DMS 273 treated with DMSO at 0.1 percent for 48 hours (cell line): ENCODE measurements at places on chromosomes 12 and 14.

DNA sequence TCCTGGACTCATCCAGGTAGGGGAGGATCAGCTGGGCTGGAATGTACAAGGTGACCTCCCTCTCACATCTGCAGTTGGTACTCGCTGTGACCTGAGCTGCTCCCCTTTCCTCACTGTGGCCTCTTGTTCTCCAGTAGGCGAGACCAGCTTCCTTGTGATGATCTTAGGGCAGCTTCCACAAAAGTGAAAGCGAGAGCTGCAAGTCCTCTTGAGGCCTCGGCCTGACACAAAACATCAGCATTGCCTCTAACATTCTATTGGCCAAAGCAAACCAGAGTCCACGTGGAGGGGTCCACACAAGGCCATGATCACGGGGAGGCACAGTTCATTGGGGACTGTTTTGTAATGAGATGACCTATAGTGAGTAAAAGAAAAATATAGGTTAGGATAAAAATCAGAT is 127.5 kb downstream of the SMOC1 start:
- DNase-seq: no peak

DNA sequence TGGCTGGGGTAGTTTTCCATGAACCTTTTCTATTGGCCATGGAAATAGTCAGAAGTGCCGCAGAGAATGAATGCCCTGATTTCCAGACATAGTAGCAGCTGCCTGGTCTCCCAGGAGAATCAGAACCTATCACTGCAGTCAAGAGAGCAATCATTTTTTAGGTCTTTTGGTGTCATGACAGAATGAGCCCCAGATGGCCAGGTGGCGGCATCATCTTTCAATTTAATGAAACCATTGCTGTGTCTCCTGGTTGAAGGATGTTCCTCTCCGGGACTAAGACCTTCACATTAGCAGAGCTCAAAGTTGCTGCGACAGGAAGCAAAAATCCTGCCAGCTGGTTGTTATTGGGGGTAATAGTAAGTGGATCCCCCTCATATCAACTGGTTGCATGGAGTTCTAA is 18.8 kb downstream of the TNFAIP2 start:
- DNase-seq: no peak

DNA sequence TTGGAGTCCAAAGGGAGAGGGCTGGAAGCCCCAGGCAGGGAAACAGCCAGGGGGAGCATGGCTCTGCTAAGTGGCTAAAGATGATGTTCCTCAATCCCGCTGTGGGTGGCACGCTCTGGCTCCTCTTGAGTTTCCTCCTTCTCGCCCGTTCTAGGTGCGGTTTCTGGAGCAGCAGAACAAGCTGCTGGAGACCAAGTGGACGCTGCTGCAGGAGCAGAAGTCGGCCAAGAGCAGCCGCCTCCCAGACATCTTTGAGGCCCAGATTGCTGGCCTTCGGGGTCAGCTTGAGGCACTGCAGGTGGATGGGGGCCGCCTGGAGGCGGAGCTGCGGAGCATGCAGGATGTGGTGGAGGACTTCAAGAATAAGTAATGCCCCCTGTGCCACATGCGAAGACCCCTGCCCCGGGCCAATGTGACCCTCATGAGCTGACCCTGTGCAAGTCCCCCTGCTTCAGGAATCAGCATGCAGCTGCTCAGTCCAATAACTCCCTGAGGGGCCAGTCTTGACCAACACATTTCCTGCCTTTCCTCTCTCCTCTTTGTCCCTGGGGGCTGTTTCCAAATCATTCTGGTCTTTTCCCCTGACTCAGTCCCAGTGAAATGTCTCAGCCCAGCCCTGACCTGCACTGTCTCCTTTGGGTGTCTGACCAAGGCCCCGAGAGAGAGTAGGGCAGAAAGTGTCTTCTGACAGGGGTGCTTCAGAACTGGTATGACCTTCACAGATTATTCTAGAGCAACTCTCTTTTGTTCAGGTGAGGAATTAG is 2.1 kb downstream of the KRT7 start:
- DNase-seq: no peak

DNA sequence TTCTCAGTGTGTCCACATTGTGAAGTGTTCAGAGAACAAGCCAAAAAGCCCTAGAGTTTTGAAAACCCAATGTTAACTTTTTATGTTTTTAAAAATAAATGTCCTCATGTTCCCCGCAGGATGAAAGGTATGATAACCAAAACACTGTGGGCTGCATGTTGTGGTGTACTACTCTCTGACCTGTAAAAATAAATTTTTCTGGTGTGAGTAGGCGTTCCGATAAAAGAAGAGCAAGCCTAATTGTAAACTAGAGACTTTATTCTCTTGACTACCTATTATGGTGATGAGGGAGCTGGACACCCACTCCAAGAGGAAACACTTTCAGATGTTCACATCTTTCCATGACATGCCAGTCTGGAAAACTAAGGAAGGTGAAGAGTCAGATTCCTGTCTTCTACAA is 18.2 kb downstream of the PTGER2 start:
- DNase-seq: no peak

DNA sequence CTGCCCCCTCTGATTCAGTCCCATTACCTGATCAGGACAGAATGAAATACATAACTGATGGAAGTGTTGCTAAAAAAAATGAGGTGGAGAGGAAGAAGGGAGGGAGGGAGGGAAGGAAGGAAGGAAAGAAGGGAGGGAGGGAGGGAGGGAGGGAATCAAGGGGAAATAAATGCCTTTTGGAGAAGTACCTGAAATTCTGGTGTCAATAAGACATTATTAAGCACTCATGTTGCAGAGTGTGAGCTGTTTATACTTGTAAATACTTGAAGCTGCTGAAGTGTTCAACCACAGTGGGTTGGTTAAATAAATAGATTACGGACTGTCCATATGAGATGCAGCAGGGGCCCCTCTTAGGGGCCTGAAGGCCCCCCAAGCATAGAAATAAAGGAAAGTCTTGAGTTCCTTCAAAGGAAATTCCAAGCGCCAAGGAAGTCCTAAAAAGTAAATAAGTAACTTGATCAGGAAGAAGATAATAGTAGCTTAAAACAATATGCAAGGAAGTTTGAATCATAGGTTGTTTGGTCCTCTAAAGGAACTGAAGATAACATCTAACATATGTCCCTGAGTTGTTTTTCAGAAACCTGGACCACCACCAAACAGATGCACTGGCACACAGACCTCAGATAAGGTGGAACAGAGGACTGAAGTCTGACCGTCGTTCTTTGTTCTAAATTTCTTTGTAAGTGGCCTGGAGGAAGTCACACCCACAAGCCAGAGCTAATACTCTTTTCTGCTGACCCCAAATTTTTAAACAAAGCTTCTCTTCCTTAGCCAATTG is 110.8 kb downstream of the SEC23A start:
- DNase-seq: peak; percentile 26

DNA sequence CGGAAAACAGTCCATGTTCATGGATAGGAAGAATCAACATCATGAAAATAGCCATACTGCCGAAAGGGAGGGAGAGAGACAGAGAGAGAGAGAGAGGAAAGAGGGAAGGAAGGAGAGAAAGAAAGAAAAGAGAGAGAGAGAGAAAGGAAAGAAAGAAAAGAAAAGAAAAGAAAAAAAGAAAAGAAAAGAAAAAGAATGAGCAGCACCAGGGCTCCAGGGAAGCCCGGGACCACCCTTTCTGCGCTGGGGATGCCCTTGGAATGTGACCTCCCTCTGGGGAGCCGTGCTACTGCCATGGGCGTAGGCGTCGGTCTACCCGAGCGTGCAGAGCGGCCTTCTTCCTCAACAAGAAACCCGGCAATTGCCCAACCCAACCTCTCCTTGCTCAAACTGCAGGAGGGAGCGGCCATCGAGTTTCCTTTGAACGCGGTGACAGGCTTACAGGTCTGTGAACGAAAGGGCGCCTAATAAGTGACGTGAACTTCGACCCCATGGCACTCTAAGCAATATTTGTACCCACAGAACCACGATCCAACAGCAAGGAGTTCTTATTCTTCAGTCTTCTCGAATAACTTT is 16.9 kb downstream of the OR6S1 start:
- peak; percentile 75 for DNase-seq

- DNase-seq: no peak
These were observed 160.1 kb downstream of the BRMS1L start for GRCh38 chr14:35986219-35986573.

DNA sequence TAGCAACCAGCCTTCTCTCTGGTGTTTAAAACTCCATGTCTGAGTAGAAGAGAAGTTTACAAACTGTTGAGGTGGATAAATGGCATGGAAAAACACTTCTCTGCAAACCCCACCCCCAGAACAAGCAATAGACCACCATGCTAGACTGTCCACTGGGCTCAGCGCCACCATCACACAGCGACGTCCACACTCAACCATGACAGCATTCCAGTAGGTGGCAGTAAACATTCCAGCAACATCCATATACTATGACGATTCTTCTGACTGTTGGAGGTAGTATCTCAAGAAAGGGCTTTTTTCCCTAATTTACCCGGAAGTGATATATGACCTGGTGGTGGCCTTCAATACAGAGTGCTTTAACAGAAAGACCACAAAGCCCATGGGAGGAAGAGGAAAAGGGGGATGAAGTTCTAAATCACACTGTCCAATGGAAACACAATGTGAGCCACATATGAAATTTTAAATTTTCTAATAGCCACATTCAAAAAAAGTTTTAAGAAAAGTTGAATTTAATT is 152.2 kb downstream of the SLC15A4 start:
- no peak for DNase-seq

DNA sequence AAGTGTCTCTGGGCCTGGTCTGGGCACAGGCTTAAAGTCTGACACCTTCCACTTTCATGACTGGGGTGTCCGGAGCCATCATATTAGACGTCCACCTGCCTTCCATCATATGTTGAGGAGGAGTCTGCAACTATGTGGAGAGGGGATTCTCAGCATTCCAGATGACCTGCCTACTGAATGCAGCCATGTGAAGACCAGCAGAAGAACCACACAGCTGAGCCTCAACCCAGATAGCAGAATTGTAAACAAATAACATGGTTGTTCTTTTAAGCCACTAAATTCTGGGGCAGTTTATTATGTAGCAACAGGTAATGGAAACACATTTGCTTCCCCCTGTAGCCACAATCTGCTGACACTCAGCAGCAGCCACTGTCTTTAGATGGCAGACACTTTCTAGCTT is 4.0 kb upstream of the SLC15A4 start:
- DNase-seq: no peak

DNA sequence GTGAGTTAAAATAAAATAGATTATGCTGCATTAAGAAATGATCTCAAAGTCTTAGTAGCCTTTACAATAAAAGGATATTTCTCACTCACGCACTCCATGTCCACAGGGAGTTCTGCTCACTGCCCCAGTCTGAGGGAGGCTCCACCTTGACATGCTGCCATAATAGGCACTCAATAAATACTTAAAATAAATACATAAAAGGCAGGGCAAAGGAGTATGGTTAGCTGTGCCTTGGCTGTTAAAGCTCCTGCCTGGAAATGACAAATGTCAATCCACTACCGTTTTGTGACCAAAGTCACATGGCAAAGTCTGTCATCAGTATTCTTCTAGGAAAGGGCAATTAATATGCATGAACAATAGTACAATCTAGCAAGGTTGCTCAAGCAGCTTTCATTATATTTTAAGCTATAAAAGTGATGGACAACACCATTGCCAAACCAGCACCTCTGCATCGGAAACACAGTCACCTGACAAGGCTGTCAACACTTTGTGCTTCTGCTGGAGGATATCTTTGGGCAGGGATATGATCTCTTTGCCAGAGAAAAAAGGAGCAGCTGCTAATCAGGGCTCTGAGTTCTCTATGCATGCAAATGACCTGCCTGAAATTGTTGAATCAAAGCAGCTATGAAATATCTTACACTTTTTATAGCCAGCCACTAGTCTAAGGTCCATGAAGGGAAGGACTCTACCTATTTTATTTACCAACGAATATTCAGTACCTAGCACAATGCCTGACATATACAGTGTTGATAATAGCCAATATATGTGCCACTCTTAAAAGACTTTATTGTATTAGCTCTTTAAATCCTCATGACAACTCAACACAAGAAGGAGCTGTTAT is 90.1 kb downstream of the PTPRR start:
- DNase-seq: no peak

GRCh38 chr12:109197327-109197726 is 80.9 kb downstream of the ACACB start:
- DNase-seq: no peak

- no peak for DNase-seq
These were observed 6.7 kb upstream of the SSPN start for GRCh38 chr12:26188641-26189040.

GRCh38 chr14:38053666-38054065 is 154.0 kb upstream of the SSTR1 start:
- no peak for DNase-seq

DNA sequence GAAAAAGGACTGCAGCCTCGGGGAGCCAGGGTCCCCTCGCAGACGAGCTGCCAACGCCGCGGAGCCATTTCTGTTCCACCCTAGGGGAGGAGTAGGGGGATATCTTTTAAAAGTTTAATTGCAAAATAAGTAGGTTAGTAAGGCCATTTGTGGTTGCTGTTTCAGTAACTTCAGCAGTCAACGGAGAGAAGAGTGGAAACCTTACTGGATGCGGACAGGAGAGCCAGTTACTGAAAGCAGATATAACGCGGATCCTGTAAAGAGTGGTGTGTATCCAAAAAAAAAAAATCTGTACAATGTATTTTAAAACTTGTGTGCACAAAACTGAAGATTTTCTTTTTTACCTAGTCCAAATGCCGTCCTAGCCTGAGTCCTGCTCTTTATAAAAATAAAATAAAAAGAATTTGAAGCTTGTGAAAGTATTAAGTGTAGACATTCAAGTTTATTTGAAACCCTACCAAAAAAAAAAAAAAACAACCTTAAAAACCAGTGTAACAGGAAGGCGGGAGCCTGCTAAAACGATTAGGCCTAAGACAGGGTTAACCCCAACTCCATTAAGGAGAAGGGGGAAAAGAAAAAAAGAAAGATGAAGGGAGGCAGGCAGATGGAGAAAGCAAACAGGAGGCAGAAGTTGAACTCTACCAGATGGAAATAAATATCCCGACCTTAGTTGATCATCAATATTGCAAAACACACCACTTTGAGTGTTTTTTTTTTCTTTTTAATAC is 1.0 kb upstream of the BTG1 start:
- no peak for DNase-seq

GRCh38 chr14:77459072-77459723 is 1.3 kb downstream of the AHSA1 start:
- peak; percentile 41 for DNase-seq

DNA sequence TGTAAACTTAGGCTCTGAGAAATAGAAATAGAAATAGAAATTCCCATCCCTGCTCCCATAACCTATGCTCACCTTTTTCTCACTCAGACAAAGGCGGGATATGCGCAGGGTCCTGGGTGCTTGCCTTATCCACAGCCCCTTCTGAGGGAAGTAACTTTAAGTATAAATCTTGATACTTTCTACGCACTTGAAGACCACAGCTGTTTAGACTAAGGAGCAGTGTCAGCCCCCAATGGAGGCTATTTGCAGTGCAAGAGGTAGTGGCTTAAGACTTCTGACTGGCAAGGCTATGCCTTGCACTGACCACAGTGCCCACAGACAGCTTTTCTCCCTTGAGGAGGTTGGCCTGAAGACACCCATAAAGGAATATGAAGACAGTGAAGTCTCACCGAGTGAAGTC is 35.2 kb downstream of the ASCL1 start:
- DNase-seq: no peak

- no peak for DNase-seq
These were observed 29.4 kb downstream of the CCNK start for GRCh38 chr14:99510556-99511139.

GRCh38 chr12:53575502-53576249 is 50.5 kb downstream of the ATF7 start:
- no peak for DNase-seq

- DNase-seq: peak; percentile 71
These were observed 82.6 kb upstream of the TRAF3 start for GRCh38 chr14:102694530-102695166.
